ENCODE measurements at places on chromosomes 12 and 14. TPM values are rescaled to one million over a fixed set of nuclear protein-coding genes. Genes with fewer than 3 reads are reported as not detected.
A peak's percentile ranks its signal among the peaks of the same experiment; 100 is the strongest.

DNA sequence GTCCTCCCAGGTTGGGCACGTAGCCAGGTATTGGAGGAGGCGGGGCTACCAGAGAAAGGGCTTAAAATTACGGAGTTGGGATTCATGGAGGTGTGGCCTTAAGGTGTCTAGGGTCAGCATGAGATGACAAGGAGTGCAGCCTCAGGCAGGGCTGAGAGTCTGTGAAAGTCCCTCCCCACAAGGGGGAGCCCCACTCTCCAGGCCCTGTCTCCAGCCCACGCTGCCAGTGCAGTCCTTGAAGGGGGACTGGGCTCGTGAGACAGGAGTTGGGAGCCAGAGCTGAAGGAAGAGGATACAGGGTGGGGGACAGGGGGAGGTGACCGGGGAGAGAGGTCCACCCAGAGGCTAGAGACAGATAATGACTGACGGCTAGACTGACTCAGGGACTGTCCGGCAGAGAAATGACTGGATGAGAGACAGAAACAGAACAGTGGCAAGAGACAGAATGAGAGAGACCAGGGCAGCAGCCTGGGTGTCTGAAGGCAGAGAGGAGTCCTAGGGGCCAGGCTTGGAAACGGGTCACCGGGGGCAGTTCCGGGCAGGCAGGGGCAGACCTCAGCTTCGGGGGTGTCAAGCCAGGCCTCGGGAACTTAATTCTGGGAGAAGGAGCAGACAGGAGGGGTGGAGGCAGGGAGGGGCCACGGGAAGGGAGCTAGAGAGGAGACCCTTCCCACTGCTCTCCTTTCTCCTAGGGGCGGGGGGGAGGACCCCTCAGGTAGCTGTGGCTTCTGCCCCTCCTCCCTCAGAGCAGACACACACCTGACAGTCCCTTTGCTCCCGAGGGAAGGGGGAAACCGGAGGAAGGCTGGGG is 970 bp downstream of the CDH24 start:
- peak; percentile 68 for DNase-seq

C1QL4 gene
- not detected for total RNA-seq

DEGS2 gene
- total RNA-seq, result not detected

- DNase-seq, result no peak
These were observed 6.1 kb upstream of the PRKCH start for GRCh38 chr14:61315313-61315712.

DNA sequence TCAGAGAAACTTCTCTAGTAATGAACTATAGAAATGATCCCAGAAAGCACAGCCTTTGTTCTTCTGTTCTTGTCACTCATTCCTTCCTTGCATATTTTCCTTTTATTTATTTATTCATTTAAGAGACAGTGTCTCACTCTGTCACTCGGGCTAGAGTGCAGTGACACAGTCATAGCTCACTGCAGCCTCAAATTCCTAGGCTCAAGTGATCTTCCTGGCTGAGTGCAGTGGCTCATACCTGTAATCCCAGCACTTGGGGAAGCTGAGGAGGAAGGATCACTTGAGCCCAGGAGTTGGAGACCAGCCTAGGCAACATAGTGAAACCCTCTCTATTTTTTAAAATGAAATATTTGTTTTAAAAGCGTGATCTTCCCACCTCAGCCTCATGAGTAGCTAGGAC is 11.5 kb downstream of the TECPR2 start:
- DNase-seq, result no peak

- no peak for DNase-seq
These were observed 16.1 kb downstream of the FGD6 start for GRCh38 chr12:95201056-95201670.

- DNase-seq, result no peak
These were observed 10.9 kb upstream of the TAC3 start for GRCh38 chr12:57027011-57027804.

DNA sequence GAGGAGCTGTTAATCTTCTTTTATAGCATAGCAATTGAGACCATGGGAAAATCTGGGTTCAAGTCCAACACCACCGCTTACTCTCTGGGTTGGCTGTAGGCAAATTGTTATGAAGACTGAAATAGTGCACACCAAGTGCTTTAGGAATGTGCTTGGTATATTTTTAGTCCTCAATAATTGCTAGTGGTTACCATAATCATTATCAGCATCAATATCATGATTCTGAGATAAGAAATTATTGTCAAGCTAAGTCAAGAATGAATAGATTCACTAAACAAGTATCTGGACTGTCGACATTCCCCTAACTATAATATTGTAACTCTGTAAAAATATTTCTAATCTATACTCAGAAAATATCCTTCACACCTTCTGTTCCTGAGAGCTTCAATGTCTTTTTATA is 48.5 kb downstream of the ANO4 start:
- DNase-seq, result no peak

MEG3 gene
- total RNA-seq, result 20.6 TPM

CBX5 gene
- total RNA-seq, result 48.0 TPM

DNA sequence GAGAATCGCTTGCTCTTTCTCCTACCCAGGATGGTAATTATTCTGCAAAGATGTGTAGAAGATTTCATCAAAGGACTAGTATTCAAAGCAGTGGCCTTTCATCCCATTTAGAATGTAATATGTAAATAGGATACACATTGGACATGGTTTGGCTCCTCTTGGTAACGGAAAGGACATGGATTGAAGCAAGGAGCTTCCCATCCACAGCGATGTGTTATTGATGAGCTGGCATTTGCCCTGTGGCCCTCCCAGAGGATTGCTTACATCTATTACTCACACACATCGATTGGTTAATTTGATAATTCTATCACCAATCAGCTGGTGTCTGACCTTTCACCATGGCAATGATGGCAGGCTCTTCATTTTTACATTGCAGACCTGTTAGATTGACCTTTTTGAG is 458.4 kb downstream of the EGLN3 start:
- DNase-seq, result no peak

Data from left ventricle myocardium superior (tissue), 1 donor.